ENCODE measurements at places on chromosomes 6 and 20.

DNA sequence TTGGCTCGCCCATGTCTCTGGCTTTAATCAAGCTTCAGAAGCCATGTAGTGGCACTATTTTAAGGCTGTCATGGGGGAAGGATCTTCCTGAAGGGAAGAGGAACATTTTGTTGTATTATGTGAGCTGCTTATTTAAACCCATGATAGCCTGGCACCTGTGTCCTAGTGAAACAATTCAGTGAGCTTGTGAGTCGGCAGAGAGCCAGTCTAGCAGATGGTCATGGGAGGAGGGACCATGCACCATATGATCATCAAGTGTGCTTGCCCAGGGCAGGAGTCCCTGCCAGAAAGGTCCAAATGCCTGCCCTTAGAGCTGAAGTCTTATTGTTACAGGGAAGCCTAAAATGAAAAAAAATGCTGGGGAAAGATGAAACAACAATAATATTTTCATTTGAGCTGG lies 132.9 kb downstream of the PRDM13 start:
- no peak for DNase-seq

- no peak for DNase-seq
Measured at GRCh38 chr6:24231438-24231977, 105.5 kb downstream of the NRSN1 start.

- DNase-seq: no peak
Measured at GRCh38 chr6:64489763-64490162, 854.2 kb downstream of the PHF3 start.

DNA sequence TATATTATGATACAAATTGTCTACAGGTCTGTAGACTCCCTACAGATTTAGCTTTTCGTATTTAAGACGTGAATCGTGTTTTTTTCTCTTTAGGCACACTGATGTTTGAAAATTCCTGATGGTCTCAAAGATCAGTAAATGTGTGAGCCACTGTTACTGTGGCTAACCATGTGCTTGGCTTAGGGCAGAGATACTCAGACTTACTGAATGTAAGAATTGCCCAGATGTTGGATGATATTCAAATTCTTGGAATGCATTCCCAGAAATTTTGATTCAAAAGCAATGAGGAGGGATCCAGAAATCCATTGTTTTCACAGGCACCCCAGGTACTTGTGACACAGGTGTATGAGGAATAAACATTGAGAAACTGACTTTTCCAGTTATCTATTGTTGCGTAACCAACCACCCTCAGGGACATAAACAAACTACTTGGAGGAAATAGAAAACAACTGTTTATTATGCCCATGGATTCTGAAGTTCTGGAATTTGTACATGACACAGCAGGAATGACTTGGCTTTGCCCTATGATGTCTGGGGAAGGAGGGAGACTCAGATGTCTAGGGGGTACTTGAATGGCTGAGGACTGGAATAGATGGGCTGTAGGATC lies 339.6 kb upstream of the CITED2 start:
- no peak for DNase-seq

GRCh38 chr20:59977086-59977485 lies 18.9 kb downstream of the CDH26 start:
- no peak for DNase-seq

All from stimulated activated CD4-positive, alpha-beta T cell treated with anti-CD3 and anti-CD28 coated beads, Interleukin-15, amount 100 ng/mL, for 48 hours (primary cell).